ENCODE measurements at places on chromosomes 7 and 10. TPM values are rescaled to one million over a fixed set of nuclear protein-coding genes. Genes with fewer than 3 reads are reported as not detected.

- DNase-seq: peak; percentile 70
- peaks cover 8% of the 10 kb centered on the region for H3K4me1 ChIP-seq
- H3K4me3 ChIP-seq: peak within 1 kb of the TSS; percentile 7
- peaks cover 27% of the 10 kb centered on the region for H3K27me3 ChIP-seq
- H3K36me3 ChIP-seq: no peaks in the 10 kb centered on the region
- H3K27ac ChIP-seq: peak within 1 kb of the TSS; percentile 63
These were observed at the start of gene VSTM4 for GRCh38 chr10:49115015-49115795. Gene VSTM4 (minus strand): TSS chr10:49115522. CDS start chr10:49115485, 37 bp downstream.

DNA sequence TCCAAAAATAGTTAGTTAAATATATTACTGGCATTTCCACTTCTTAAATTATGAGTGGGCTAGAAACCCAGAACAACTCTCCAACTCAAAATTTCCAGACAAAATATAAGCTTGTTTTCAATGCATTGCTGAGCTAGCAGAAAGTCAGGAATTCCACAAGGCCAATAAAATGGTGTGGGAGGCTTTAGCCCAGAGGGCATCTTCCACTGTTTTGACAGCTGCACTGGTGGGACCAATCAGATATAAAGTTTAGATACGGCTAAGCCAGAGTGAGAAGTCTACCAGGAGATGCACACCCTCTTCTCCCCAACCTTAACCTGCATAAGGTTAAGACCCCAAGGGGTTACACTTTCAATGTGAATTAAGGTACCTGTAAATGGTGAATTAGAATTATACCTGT lies 76.6 kb downstream of the AMPH start:
- no peaks in the 10 kb centered on the region for H3K27me3 ChIP-seq
- no peak overlapping the region for H3K4me3 ChIP-seq
- no peak overlapping the region for H3K27ac ChIP-seq
- H3K36me3 ChIP-seq: no peaks in the 10 kb centered on the region
- DNase-seq: no peak

Gene PRKCQ
- 0.43 TPM for total RNA-seq

Gene MRC1
- total RNA-seq: 2.4 TPM

All from hepatocyte (in vitro differentiated cells).